ENCODE measurements at places on chromosomes 11 and 22.
A peak's percentile ranks its signal among the peaks of the same experiment; 100 is the strongest.

DNA sequence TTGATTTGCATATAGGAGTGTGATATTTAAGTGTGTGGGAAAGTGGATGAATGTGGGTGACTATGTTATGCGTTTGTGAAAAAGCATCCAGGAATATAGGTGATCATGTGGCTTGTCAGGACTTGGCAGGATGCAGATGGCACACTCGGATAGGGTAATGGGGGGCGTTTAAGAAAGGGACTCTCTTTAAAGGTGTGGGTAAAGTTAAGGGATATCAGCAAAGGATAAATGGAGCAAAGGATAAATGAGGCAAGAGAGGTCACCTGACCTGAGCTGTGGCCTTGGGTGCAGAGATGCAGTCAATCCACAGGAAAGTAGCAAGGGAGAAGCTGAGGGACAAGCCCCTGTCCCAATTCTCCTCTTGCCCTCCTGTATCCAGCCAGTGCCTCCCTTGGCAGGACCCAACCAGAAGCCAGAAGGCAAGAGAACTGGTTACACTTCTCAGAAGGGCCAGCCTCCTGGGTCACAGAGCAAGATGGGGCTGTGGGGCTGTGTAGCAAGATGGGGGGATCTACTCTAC, 47.5 kb upstream of the GRAMD1B start:
- no peak for DNase-seq

DNA sequence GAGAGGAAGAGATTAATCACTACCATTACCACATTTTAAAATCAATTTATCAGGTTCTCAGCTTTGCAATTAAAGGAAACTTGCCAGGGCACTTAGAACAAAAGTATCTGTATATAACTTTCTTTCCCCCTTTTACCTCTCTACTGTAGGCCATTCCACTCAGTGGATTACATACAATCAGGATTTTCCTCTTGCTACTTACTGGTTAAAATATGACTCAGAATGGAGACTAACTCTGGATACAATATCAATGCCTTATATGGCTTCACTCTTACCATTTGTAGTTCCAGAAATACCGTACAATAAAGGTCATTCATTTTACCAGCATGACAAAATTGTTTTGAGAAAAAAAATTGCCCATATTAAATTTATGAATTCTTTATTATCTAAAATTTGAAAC, 706.8 kb downstream of the KCNA4 start:
- DNase-seq, result no peak

GRCh38 chr22:39317084-39317774, 2.2 kb downstream of the RPL3 start:
- DNase-seq, result no peak

- DNase-seq, result peak; percentile 17
Measured at GRCh38 chr11:133821776-133822175, 23.5 kb downstream of the SPATA19 start.

DNA sequence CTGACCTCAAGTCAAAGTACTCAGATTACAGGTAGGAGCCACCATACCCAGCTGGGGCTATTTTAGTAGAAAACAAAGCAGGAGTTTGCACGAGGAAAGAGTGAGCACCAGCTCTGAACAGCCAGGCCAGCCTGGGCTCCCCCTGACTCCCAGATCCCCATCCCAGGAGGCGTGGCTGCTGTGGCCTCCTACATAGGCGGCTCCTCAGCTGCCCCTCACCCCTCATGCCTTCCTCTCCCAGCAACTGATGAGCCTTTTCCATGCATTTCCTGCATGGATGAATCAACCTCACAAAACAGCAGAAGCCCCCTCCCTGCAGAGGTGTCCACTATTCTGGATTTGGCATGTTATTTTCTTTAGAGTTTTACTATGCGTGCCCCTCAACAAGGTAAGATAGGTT, 10.5 kb upstream of the FLRT1 start:
- no peak for DNase-seq

GRCh38 chr22:22761963-22762772, 117.8 kb downstream of the GGTLC2 start:
- no peak for DNase-seq

DNA sequence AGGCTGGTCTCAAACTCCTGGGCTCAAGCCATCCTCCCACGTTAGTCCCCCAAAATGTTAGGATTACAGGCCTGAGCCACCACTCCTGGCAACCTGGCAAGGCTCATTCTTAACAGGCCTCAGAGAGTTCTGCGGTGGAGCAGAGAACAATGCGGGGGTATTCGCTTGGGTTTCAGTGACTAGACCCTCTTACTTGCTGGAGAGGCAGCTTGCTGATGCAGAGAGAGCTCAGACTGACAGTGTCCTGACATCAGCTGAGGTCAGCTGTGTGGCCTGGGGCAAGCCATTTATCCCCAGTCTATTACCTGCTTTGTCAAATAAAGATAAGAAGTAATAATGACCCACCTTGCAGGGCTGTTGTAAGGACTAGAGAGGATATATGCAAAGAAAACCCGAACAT, 40.3 kb upstream of the DMC1 start:
- no peak for DNase-seq

DNA sequence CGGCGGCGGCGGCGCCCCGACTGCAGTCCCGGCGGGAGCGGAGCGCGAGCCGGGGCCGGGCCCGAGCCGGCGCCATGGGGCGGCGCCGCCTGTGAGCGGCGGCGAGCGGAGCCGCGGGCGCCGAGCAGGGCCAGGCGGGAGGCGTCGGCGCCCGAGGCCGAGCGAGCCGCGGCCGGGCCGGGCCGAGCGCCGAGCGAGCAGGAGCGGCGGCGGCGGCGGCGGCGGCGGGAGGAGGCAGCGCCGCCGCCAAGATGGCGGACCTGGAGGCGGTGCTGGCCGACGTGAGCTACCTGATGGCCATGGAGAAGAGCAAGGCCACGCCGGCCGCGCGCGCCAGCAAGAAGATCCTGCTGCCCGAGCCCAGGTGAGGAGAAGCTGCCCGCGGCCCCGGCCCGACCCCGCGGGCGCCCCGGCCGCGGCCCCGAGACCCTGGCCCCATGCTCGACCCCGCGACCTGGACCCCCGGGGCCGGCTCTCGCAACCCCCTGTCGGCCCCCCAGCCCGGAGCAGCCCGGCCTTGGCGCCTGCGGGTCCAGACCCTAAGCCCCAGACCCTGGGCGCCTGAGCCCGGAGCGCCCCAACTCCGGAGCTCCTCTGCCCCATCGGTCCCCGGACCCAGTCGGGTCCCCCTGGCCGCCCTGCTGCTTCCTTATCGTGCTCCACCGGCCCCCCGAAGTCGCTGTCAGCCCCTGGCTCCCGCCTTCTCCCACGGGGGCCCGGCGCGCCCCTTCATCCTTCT, at the start of gene GRK2:
TSS of gene GRK2 (plus strand) at position 25 of the 739 bp plus-strand sequence. CDS start at position 252, 227 bp downstream.
- DNase-seq, result no peak

Measured in anterior cingulate cortex (tissue), 58 donors.